ENCODE measurements at places on chromosomes 4 and X.

GRCh38 chr4:7630568-7631287, 196.0 kb upstream of the PSAPL1 start:
- DNase-seq, result peak; percentile 69

- no peak for DNase-seq
Observed at GRCh38 chrX:77342004-77342403, 105.2 kb upstream of the FGF16 start.

GRCh38 chr4:40262077-40262528, 65.3 kb downstream of the RHOH start:
- DNase-seq, result no peak

DNA sequence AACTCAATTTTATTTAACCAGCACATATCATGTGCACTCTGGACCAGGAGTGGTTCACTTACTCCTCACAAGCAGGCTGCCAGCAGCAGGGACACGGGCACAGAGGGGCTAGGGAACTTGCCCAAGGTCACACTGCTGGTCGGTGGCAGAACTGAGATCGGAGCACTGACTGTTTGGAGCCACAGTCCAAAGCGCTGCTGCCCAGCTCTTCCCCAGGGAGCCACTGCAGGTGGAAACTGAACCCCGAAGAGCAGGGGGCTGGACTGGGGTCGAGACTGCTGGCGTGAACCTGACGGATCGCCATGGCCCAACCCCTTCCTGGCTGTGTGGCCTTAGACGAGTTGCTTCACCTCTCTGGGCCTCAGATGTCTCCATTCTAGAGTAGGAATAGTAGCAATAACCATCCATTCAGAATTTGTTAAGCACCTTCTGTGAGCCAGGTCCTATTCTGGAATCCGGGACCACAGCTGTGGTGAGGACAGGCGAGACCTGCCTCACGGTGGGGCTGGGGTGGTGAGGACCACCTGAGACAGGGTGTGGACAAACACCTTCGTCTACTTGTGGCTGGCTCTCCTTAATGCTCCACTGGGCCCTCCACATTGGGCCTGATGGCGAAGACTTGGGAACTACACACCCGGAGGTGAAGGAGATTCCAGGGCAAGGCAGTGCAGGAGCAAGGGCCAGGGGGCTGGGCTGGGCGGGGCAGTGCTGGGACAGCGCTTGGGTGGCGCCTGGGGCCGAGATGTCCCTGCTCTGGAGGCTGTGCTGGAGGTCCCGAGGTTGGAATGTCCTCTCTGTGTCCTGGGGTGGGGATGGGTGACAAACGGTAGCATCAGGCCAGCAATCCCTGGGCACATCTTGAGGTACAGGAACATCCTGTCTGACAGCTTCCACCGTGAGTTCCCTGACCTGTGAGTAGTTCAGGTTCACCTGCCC, 32.0 kb upstream of the KIAA0232 start:
- DNase-seq, result no peak

DNA sequence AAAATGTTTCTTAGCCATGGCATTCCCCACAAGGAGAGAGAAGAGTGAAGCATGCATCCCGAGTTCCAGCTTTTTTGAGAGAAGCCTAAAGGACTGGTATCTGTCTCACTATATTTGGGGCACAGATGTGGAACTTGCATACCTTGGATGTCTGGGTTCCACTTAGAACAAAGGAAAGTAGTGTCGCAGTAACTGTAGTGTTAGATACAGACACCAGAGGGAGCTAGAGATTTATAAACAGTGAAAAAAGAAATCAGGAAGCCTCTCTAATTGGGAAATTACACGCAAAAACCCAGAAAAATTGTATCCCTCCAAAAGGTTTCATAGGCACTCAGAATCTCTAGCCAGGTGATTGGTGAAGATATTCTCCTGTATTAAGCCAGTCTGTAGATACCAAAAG, 34.4 kb downstream of the AGTR2 start:
- DNase-seq, result no peak

- no peak for DNase-seq
Observed at GRCh38 chr4:139848028-139848427, 182.4 kb downstream of the MGST2 start.

DNA sequence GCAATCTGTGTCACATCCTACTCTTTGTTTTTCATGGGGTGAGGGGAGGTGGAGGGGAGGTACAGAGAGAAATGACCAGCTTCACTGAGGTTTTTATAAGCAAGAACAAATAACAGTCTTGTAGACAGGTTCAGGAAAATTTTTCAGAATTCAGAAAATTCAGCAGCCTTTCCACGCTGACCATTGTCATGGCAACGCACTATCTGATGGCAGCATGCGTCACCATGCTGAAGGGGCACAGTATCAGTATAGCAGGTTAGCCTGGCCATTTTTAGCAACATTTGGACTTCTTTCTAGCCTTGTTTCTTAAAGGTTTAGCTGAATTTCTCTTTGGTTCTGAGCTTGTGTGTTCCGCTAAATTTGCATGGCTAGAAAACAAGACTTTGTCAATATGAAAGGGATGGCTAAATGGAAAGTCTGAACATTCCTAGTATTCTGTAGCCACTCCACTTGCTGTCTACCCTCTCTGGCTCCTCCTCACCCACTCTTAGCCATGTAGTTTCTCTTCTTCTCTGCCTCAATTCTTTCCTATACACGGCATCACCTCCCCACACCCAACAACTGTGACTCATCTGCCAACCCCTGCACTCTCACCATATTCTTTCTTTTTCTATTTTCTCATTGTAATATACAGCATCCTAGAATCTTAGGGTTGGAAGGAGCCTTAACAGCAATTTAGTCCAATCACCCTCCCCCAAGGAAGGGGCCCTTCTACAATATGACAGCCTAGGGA, 42.7 kb upstream of the CITED1 start:
- DNase-seq, result no peak

GRCh38 chrX:119398974-119399771, at the start of gene SLC25A43:
SLC25A43 (plus strand) TSS chrX:119399336; CDS start chrX:119399404, 68 bp downstream.
- no peak for DNase-seq

All from fibroblast of skin of left quadriceps (primary cell).